ENCODE measurements at places on chromosomes 12 and 14. TPM values are rescaled to one million over a fixed set of nuclear protein-coding genes. Genes with fewer than 3 reads are reported as not detected.

Gene HOXC6
- total RNA-seq: 14.7 TPM

Gene FSCB
- total RNA-seq: not detected

Gene LBHD2
- total RNA-seq: not detected

Gene MYF6
- total RNA-seq: not detected

Gene FGF23
- not detected for total RNA-seq

Gene MORN3
- total RNA-seq: 0.57 TPM

Gene OR6C2
- total RNA-seq: not detected

Gene TAPBPL
- total RNA-seq: 14.6 TPM

Gene SLC10A1
- total RNA-seq: not detected

Gene TSHR
- 0.30 TPM for total RNA-seq

Gene LMNTD1
- not detected for total RNA-seq

Gene NABP2
- 19.7 TPM for total RNA-seq

Gene P2RX2
- not detected for total RNA-seq

Gene AICDA
- not detected for total RNA-seq

Gene LRRC10
- not detected for total RNA-seq

Gene C12orf54
- not detected for total RNA-seq

Gene KCTD10
- total RNA-seq: 199 TPM

Gene POTEG
- not detected for total RNA-seq

Gene RNASE3
- total RNA-seq: not detected

Gene PLEKHD1
- total RNA-seq: 0.26 TPM

Gene DDX11
- total RNA-seq: 15.9 TPM

Gene CCDC175
- total RNA-seq: 1.1 TPM

Gene YEATS4
- 11.6 TPM for total RNA-seq

Gene BORCS5
- total RNA-seq: 22.8 TPM

Gene TMEM119
- total RNA-seq: 21.1 TPM

Gene FITM1
- 0.75 TPM for total RNA-seq

Gene AMDHD1
- 0.51 TPM for total RNA-seq

Gene TAOK3
- 31.1 TPM for total RNA-seq

Gene ERBB3
- total RNA-seq: 3.2 TPM

Gene RPL10L
- not detected for total RNA-seq

Gene NFE2
- total RNA-seq: 3.2 TPM

Gene A2M
- 2,139 TPM for total RNA-seq

Gene LRRC43
- not detected for total RNA-seq

Gene PTCSC3
- not detected for total RNA-seq

Gene HOXC12
- 0.45 TPM for total RNA-seq

Gene KLRB1
- 1.6 TPM for total RNA-seq

Gene TEX52
- not detected for total RNA-seq

Gene BAG5
- total RNA-seq: 30.4 TPM

Gene TMEM179
- total RNA-seq: not detected

Gene CLEC1B
- not detected for total RNA-seq

Gene KRT74
- total RNA-seq: not detected

Gene TPPP2
- total RNA-seq: not detected

Gene MEG3
- total RNA-seq: 246 TPM

Gene TAS2R7
- total RNA-seq: not detected

Gene SERPINA12
- total RNA-seq: not detected

Gene EFCAB11
- total RNA-seq: 7.5 TPM

Gene RPS6KA5
- 4.4 TPM for total RNA-seq

Gene FZD10
- 0.72 TPM for total RNA-seq

Gene KRT78
- not detected for total RNA-seq

Gene ITGB7
- total RNA-seq: 3.2 TPM

Gene SRRM4
- total RNA-seq: 0.27 TPM

Gene CRIP2
- total RNA-seq: 352 TPM

Gene SLC39A5
- total RNA-seq: not detected

Gene DNAL1
- total RNA-seq: 13.0 TPM

Gene TSPAN9
- 43.5 TPM for total RNA-seq
